ENCODE measurements at places on chromosomes 3 and 15.

DNA sequence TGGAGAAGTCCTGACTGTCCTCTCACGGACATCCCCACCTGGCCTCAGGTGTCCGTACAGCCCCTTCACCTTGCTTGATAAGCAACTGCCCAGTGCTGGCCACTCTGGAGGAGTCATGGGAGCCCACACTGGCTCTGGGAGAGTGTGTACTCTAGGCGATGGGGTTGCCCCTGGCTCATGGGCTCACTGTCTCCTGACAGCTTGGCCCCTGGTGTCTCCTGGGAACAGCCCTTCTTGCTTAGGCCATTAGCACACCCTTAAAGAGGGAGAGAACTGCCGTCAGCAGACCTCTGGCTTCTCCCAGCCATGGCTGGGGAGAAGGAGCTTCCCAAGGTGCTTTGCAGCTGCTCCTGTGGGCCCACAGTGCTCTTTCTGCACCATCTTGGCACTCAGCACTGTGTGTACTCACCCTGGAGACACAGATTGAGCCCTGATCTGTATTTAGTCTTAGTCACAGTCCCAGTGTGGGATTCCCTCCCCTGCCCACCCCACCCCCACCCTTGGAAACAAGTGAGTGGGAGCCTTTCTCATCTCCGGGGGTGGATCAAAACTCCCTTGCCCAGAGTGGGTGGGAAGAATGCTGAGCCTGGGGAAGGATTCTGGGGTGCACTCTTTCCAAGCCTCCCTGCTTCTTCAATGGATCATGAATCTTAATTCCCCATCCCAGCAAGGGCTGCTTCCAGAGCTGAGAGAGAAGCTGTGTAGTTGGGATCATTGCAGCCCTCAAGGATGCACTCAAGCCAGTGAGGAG is 83.5 kb upstream of the ADPGK start:
- DNase-seq = no peak

DNA sequence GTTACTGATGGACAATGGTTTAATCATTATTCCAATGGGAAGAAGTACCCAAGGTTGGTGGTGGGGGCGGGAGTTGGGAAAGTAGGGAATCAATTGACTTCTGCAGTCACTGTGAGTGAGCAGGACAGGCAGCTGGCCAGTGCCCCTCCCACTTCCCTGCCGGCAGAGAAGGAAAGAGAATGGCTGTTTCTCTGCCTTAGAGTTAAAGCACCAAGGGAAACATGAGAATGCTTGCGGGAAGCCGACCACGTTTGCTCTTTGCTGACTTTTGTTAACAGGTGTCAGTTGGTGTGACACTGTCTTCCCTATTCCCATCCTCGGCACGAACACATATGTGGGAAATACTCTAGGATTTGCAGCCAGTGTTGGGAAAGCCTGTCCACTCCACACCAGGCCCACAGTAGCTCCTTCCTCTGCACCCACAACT is 33.5 kb upstream of the MFSD1 start:
- DNase-seq = peak; percentile 63

DNA sequence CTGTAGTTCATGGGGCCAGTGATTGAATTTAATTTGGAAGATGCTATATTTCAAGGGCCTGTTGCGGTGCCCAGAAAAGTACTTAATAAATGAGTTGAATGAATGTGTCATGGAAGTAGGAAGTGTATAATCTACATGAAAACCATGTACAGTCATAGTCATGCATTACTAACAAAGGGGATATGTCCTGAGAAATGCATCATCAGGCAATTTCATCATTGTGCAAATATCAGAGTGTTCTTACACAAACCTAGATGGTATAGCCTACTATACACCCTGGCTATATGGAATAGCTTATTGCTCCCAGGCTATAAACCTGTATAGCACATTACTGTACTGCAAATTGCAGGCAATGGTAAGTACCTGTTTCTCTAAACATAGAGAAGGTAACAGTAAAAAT is 10.7 kb upstream of the MYO5C start:
- DNase-seq = peak; percentile 79

DNA sequence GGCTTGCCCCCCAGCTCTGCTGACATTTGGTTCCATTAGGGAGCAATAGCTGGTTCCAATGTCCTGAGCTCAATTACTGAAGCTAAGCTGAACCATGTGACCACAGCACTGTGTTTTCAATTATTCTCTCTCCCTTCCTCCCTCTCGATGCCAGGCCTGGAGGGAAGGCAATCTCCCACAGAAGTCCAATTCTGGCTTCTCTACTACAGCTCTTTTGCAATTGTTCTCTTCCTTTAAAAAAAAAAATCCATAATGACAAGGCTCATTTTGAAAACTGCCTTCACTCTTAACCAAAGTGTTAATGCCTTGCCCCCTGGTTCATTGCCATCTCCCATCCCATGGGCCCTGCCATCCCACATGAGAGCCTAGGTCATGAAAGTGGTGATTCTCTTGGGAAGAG is 24.8 kb downstream of the IL16 start:
- DNase-seq = no peak

DNA sequence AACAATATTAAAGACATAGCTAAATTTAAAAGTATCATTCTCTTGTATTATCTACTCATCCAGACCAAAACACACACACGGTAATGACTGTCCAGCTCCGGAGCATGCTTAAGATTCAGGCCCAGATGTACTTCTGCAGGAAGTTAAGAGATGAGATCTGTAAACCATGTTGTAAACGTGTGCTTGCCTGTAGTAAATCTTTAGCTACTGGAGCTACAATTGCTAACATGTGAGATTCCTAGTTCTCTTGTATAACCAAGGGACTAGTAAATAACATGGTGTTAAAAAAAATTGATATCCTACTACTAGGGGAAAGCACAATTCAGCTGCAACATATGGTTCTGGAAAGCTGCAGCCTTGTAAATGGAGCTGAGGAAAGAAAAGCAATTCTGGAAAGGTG is 651.7 kb upstream of the CCDC54 start:
- peak; percentile 39 for DNase-seq

- DNase-seq = no peak
Measured at GRCh38 chr3:190169877-190170276, 49.2 kb upstream of the P3H2 start.

DNA sequence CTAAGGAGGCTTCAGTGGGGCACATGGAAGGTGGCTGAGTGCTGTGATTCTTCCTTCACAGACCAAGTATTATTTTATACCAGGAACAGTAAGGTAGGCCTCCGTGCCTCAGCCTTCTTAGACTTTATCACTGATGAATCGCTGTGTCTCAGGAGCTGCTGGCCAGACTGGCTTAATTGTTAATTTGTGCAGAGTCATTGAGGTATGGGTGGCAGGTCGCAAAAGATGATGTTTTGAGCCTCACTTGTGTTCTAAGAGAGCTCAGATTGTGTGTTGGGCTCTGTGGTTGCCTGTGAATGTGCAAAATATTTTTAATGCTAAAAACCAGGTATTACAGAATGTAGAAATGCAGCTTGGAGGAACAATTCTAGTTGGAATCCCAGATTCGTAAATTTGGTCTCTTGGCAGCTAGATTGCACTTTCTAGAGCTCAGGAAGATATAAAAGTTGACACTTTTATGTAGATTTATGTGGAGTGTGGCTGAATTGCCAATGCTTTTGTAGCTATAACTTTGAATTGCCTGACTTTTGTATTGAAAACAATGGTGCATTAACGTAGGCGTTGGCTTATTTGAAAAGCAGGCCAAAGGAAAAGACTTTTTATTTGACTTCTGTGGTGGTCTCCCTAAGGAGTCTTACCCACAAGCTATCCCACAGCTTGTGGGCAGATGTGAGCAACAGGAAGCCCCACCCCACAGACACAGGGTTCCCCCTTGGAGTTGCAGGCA is 53.4 kb downstream of the LARS2 start:
- no peak for DNase-seq

- DNase-seq = no peak
Measured at GRCh38 chr3:194221336-194221735, 85.4 kb downstream of the HES1 start.

DNA sequence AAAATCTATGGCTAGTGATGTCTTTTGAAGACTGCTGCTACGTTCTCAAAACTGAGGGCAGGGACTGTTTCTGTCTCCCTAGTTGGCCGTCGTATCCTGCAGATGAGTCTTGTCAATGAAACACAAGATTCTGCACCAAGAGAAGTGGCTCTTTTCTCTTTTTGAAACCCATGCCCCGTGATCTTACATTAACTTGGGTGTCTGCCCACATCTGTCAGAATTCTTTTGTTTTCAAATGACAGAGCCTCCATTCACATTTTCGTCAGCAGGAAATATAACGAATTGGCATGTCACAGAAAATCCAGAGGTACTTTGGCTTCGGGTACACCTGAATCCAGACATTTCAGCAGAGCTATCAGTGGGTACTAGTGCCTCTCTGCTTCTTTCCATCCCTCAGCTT is 331.3 kb upstream of the PROK2 start:
- DNase-seq = no peak

DNA sequence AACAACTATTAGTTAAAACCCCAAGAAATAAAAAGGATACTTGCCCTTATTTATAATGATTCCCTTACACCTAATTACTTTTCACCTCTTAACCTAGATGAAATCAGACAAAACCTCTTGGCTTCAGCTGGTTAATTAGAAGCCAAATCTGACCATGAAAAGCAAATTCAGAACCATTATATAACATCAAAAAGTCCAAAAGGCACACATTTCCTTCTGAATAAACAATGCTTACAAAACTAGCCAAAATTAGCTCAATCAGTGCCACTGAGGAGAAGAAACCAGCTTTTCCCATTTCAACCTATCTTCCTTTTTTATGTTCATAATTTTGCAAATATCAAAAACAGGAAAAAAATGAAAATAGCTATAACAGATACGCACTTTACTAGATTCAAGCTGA is 3.2 kb downstream of the EHHADH start:
- no peak for DNase-seq

GRCh38 chr3:111936967-111937366 is 41.9 kb upstream of the ABHD10 start:
- DNase-seq = peak; percentile 61

DNA sequence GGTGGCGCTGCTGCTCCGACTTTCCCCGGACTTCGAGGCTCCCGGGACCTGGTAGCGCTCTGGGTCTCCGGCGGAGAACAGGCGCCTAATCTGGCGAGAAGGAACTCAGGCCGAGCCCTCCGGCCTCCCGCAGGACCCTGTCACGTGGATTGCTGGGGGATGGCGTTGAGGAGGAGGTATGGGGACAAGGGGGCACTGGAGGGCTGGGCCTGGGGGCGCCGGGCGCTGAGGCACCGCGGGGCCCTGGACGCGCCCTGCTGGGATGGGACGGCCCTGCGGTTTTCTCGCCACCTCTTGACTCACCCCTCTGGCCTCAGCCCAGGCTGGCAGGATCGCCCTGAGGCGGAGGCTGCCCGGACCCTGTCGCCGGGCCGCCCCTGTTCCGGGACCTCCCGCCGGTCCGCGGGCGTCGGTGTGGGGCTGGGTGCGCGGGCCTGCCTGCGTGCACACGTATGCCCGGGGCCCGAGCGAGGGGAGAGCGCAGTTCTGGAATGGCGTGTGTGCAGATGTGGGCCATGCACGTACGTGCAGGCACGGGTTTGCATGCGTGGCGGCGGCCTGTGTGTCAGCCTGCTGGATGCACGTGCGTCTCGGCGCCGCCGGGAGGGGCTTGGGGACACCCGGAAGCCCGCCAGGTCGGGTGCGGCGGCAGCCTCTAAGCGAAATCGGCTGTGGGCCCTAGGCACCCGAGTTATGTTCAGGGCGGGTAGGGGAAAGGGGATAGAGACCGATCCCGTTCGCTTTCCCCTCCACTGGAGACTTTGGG is 752 bp downstream of the C15orf39 start:
- peak; percentile 49 for DNase-seq

- no peak for DNase-seq
Measured at GRCh38 chr3:114384558-114384903, 90.7 kb downstream of the TIGIT start.
